Activated CD4-positive, alpha-beta T cell treated with anti-CD3 and anti-CD28 coated beads, Interleukin-2, Interleukin-4, amounts not matched to agents 100 ng/mL and 50 ng/mL, durations not matched to agents 16 hours and 8 hours (primary cell): ENCODE measurements at places on chromosomes 4 and X.

DNA sequence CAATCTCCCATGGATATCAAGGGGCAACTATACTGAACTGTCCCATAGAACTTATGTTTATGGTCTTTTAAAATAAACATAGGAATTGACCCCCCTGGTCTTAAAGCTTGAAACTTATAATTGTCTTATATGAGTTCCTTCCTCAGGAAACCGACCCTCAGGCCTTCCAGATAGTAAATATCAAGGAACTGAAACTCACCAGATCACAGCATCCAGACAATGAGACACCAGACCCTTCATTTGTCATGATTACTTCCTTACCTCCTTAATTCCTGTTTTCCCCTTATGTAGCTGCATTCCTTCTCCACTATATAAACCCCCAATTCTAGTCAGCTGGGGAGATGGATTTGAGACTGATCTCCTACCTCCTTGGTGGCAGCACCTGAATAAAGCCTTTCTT lies 94.8 kb upstream of the GRPR start:
- DNase-seq, result no peak

GRCh38 chr4:8157496-8157895 lies 1.1 kb downstream of the ABLIM2 start:
- no peak for DNase-seq

DNA sequence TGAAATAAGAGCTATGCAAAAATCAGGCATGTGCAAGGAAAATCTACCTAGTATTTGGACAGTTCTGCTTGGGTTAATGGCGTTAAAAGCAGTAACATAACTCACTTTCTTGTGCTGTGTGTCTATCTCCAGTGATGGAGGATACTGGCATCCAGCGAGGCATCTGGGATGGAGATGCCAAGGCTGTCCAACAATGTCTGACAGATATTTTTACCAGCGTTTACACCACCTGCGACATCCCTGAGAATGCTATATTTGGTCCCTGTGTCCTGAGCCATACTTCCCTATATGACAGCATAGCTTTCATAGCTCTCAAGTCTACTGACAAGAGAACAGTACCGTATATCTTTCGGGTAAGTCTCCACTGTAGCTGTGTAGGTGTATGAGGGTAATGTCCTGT lies 2.6 kb downstream of the PRDM8 start:
- no peak for DNase-seq

DNA sequence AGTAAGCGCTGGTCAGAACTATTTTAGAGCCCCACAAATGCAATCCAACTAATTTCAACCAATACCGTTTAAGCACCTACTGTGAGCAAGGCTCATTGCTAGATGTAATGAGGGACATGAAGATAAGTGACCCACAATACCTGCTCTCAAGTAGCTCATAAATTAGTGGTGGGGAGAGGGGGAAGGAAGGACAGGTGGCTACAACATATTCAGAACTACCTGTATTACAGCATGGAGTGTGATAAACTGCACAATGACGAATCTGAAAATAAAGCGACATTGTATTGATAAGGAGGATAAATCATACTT lies 311.6 kb upstream of the DIAPH2 start:
- no peak for DNase-seq

- DNase-seq, result no peak
Measured at GRCh38 chr4:108130955-108131354, 37.8 kb downstream of the LEF1 start.

GRCh38 chr4:74934016-74934831 lies 1.3 kb downstream of the PARM1 start:
- no peak for DNase-seq

GRCh38 chr4:150237110-150237872 lies 159.0 kb downstream of the DCLK2 start:
- DNase-seq, result no peak

DNA sequence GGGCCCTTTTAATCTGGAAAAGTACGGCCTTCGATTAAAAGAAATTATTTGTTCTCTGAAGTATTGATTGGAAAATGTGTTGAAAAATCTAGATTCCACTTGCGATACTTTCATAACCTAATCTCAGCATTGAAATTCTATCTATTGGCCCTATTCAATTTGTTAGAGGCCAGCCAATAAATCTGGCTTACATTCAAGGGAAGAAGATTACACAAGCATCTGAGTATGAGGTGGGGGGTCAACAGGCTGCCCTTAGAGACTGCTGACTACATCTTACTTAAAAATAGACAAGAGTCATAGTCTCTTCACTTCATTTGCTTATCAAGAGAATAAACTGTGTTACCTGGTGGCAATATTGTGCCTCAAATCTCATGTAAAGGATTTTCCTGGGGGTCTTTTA lies 248.0 kb upstream of the KCNIP4 start:
- no peak for DNase-seq

DNA sequence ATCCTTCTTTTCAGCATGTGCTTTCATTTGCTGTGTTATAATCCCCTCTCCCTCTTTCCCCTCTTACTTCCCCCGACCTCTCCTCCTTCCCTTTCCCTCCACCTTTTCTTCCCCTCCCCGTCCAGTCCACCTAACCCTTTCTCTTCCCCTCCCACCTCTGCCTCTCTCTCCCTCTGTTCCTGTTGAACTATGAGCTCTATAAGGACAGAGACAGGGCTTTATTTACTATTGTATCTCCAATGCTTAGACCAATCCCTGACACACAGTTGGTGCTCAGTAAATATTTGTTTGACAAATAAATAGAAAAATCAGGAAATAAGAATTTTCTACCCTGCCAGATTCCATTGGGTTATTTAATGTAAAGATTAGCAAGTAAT lies 60.8 kb downstream of the EGF start:
- DNase-seq, result no peak

DNA sequence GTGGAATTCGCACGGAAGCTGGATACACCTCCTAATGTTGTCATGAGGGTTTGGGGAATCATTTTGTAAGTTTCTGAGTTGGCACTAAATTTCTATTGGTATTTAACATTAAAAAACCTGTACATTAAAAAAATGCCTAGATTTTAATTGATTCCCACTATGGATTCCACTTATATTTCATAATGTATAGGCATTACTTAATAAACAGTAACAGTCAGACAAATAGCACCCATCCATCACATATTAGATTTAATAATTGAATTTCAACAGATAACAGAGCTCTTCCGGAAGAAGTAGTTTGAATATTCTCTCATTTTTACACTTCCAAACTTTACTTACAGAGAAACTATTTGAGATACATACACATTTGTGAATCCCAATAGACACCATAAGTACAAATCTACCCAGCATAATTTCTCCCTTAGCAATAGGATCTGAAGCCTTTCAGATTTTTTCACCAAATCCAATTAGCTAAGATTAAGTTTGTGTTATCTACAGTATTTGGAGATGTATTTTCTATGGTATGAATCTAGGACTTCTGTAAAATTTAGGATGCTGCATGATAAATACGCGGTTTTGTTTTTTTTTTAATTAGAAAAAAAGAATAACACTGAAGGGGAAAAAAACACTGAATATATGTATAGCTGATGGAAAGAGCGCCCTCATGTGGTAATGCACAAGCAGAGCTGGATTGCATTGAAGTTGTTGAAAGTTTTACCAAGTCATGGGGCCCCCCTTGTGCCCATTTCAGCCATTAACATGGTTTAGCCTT lies 12.2 kb upstream of the ODAM start:
- DNase-seq, result peak; percentile 26

DNA sequence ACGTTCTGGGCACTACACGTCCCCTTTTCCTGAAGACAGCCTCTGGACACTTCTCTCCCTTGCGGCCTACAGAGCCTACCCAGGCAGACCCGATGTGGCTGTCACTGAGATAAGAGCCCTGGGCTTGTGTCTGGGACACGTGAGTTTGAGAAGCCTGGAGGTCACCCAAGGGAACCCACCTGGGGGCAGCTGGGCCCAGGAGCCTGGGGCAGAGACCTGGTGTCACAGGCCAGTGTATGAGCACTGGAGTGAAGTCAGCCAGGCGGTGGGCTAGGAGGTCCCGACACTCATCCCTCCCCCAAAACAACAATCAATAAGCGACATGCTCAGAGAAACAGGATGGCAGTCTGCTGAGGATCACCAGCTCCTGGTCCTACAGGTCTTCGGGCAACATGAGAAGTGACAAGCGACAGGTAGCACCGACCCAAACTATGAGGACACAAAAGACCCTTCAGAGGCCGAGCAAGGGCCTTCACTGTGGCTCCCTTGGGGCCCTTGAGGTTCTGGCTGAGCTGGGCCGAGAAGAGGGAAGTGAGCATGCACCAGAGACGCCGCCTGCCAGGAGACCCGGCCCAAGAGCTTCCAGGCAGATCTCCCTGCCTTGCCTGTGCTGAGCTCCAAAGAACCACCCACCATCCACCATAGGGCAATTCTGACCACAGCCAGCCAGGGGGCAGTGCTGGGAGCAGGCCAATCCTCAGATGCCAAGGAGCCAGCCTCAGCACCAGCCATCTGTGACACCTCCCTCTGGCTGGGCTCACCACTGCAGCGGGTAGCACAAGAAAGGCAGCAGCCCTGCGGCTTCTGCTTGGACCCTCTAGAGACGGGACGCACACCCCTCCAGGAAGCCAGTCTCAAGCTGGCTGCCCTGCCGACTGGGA lies 11.0 kb upstream of the DUSP9 start:
- DNase-seq, result peak; percentile 33

- DNase-seq, result no peak
Measured at GRCh38 chr4:41538017-41538733, at the start of gene LIMCH1. TSS of gene LIMCH1 (plus strand) at chr4:41538157. CDS start at chr4:41605996, 67,839 bp downstream.

DNA sequence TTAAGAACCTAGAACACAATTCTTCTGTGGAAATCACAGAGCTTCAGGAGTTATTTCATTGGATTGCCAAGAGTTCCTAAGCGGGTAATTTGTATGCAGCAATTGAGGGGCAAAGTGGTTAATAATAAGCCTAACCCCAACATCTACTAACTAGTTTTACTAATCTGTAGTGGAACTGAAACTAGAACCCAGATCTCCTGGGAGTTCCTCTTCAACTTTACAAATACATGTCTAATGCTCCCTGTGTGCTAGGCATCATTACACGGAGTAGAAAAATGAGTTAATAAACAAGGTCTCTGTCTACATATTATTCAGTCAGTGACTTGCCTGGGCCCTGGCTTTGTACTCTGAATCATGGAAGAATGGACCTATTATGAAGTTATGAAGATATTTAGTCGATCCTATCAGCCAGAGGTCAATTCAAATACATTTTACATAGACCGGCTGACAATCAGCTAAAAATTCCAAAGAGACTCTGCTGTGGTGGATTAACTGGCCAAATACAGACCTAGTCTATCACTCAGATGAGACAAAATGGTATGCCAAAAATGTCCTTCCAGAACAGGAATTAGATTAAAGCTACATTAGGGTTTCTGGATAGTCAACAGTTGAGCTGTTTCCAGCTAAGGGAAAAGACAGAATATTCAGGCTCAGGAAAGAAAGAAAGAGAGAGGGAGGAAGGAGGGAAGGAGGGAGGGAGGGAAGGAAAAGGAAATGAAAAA lies 326.0 kb downstream of the FBXW7 start:
- no peak for DNase-seq

DNA sequence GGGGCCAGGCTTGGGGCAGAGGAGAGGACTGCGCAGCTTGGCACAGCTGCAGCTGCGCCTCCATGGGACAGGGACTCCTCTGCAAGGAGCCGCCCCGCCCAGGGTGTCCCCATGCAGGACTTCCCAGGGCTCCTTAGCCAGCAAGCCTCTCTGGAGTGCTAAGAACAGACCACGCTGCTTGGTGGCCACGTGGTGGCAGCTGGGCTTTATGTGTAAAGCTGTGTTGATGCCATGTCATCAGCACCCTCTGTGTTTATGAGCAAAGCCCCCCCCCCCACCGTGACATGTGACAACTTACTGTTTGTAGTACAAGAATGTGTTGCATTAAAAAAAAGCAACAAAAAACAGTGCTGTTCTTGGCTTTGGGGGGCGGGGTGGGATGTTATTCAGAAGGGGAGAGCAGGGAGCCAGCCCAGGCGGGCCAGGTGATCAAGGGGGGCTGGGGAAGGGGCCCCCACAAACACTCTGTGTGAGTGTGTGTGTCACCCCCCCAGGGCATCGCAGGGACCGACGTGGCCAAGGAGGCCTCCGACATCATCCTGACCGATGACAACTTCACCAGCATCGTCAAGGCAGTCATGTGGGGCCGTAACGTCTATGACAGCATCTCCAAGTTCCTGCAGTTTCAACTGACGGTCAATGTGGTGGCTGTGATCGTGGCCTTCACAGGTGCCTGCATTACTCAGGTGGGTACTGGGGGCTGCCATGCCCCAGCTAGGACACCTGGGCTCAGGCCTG lies 40.3 kb downstream of the ATP2B3 start:
- no peak for DNase-seq

- DNase-seq, result no peak
Measured at GRCh38 chrX:155819525-155819924, 61.6 kb upstream of the VAMP7 start.

GRCh38 chr4:104205116-104205515 lies 289.6 kb downstream of the CXXC4 start:
- DNase-seq, result no peak

DNA sequence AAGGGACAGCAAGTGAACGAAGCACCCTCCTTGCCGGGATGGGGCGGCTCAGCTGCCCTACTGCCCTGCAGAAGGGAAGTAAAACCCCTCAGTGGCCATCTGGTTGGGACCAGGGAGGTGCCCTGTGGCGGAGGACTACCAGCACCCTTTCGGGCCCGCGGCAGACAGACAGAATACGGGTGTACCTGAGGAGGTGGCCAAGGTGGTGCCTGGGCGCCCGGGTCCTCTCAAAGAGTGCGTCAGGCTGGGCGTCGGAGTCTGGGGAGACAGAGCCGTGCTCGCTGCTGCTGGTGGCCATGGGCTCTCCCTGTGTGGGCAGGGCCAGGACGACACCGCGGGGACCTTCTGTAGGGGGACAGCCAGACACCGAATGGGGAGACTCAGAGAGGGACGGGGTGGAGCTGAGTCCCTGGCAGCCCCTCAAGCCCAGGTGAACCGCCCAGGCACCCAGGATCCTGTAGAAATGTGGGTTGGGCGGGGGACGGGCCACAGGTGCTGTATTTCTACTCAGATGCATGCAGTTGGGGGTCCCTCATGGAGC lies 29.7 kb downstream of the PDHA1 start:
- DNase-seq, result no peak

- DNase-seq, result peak; percentile 15
Measured at GRCh38 chr4:150363721-150364688, 217.9 kb upstream of the MAB21L2 start.

DNA sequence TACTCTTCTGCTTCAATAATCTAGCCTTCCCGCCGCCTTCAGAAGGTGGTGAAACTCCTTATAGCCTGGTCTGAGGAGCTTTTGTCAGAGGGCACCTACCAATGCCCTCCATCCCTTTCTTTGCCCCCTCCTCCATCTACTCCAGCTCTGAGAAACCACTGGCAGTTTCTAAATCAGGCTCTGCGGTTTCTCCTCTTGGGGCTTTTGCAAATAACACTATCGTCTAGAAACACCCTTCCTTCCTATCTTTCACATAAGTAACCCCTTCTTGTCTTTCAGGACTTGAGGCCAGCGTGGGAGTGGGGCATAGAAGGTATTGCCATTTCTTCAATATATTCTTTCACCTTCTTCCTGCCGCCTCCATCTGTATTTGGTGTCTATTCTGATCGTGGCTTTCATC lies 1.2 kb upstream of the EFHC2 start:
- DNase-seq, result peak; percentile 12

DNA sequence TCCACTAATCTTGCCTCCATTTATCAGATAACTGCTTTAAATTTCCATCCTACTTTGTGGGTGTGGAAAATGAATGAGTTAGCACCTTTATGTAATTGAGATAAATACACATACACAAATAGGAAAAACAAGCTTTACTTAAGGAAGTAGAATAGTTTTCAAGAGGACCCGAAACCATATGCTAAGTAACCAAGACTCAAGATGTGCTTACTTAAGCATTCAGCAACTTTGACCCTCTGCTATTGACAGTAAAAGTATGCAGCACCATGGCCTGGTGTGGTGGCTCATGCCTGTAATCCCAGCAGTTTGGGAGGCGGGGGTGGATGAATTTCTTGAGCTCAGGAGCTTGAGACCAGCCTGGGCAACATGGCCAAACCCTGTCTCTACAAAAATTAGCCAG lies 29.9 kb downstream of the RNF175 start:
- no peak for DNase-seq
